ENCODE measurements at places on chromosomes 1 and 21.

- no peak for DNase-seq
Observed at GRCh38 chr1:204640578-204640977, 45.0 kb downstream of the LRRN2 start.

DNA sequence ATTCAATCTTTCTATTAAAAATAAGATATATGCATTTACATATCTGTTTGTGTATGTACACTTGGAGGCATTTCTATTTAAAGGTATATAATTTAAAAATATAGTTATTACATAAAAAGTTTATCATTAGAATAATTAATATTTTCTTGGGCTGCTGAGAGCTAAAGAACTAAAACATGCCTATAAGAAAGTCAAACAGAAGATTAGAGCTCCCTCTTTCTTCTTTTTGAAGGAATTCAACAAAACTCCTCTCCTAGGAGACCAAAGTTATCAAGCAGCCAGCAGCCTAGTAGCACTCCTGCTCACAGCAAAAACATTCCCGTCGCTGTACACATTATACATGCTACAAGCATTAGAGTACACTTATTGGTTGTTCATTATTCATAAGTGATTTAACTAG lies 216.4 kb downstream of the VAV3 start:
- no peak for DNase-seq

DNA sequence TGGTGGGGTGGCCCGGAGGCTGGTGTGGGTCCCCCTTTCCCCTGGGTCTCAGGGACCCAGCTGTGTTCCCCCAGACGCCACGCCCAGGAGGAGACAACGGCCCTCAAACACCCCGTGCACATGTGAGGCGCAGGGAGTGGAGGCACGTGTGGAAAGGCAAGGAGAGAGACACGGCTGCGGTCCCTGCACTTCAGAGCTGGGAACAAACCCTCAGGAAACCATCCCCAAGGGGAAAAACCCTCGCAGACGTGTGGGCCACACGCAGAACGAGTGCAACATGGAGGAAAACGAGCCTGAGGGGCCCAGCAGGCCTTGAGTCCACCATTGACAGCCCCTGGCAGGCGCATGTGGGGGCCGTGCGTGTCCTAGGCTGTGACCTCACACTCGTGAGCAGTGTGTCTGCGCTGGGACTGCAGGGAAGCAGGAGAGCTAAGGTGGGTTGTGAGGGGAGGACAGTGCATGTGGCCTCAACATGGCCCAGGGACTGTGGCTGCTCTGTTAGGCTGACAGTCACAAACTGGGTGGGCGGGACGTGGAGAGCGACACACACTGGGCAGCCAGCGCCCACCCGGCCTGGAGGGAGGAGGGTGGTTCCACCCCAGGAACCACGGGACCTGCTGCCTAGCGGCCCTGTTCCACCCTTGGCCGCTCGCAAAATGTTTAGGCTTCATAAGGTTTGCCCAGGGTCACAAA lies 20.0 kb downstream of the ITGB2 start:
- no peak for DNase-seq

- DNase-seq = no peak
Observed at GRCh38 chr21:41110664-41111063, 57.3 kb upstream of the BACE2 start.

- no peak for DNase-seq
Observed at GRCh38 chr1:152932170-152932811, 14.7 kb upstream of the SPRR5 start.
